ENCODE measurements at places on chromosomes 13 and 19. TPM values are rescaled to one million over a fixed set of nuclear protein-coding genes. Genes with fewer than 3 reads are reported as not detected.
A peak's percentile ranks its signal among the peaks of the same experiment; 100 is the strongest.

DNA sequence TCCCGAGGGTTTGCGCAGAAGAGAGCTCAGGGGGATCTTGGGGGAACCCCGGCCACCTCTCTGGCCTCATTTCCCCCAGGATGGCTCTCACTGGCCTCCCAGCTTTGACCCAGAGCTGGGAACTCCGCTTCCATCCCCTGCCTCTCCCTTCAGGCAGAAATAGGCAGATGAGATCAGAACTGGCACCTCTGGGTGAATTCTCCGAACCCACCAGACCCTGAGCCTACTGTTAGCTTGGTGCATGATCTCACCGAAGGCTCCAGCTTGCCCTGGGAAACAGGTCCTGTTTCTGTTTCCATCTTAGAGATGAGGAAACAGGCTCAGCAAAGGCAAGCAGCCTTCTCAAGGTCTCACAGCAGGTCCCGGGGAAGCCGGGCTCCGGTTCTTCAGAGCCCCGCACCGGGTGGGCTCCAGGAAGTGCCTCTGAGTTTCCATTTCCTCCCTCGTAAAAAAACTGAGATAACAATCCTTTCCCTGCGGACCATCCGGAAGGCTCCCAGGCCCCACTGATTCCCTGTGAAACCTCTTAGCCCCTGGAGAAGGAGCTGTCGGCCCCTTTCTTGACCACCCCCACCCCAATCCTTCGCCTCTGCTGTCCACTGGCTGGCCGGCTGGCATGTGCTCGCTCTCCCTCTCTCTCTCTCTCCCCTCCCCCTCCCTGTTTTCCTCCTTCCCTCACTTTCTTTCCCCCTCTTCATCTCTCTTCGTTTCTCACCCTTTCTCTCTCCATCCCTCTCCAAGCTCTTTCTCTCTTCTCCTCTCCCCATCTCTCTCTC, 2.1 kb downstream of the NECTIN2 start:
- DNase-seq = peak; percentile 55

GRCh38 chr13:80251403-80251802, 89.5 kb downstream of the SPRY2 start:
- DNase-seq = peak; percentile 2

SLC8A2 gene
- total RNA-seq = 0.39 TPM

- no peak for DNase-seq
These were observed 50.5 kb upstream of the IRS2 start for GRCh38 chr13:109836629-109837607.

DNA sequence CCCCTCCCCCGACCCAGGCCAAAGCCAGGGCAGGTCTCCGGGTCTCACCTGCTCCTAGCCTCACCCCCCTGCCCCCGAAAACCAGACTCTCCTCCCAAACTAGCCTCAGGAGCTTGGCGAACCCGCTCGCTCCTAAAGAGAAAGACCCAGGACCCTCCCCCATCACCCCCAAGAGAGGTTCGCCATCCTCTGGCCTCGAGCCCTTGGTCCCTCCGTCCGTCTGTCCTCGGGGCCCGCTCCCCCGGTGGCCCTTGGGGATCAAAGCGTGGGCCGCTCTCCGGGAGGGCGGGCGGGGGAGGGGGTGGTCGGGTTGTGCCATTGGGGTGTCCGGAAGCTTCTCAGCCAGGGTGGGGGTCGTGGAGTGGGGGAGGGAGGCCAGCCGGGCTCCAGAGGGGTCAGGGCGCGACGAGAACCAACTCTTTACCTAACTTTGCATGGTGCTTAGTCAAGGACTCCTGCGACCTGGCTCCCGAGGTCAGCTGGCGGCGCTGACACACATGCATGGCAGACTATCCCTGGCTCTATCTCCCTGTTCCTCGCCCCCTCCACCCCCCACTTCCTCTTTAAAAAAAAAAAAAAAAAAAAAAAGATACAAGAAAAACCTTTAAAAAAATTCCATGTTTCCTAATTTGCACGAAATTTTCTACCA, 15.6 kb downstream of the SMIM24 start:
- no peak for DNase-seq

DNA sequence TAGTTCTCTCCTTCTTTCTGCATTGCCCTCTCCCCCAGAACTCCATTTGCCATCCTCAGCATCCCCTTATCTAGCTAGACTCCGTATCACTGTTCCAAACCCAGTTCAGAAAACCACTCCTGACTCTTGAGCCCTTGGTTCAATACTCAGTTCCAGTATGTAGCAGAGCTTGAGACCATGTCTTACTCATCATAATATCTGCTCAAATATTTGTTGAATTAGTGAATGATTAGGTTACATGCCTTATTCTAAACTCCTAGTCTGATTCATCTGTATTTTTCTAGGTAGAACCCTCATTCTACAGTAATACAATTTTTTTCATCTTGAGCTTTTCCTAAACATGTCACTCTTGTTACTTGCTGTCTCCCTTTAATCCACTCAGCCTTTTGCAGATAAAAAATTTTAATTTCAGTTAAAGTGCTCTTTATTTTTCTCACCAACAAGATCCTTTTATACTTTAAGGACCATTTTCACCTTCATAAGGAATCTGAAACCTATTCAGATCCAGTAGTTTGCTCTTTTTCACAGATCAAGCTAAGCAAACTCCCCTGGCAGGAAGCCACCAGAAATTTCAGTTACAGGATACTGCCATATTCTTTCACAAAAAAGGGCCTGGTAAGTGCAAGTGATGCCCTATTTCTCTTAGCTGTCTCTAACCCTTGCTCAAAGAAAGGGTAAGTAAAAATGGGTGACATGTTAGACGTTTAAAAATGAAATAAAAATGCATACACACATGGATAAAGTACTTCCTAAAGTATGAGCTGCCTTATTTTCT, 23.1 kb upstream of the INTS6 start:
- DNase-seq = no peak

DNA sequence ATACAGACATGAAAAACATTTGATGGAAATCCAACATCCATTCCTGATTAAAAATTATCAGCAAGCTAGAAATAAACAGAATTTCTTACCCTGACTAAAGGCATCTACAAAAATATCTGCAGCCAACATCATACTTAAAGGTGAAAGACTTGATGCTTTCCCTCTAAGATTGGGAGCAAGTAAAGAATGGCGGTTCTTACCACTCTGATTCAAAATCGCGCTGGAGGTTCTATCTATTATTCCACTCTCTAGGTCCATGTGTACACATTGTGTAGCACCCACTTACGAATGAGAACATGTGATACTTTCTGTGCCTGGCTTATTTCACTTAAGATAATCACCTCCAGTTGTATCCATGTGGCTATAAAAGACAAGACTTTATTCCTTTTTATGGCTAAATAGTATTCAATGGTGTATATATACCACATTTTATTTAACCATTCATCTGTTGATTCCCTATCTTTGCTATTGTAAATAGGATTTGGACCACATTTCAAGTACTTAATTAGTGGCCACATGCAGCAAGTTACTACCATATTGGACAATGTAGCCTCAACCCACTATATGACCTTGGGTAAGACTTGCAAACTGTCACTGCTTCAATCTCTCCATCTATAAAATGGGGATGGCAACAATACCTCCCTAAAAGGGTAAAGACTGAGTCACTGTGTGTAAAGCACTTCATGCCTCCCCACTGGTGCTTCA, 38.4 kb upstream of the CYP2A7 start:
- no peak for DNase-seq

B3GLCT gene
- 13.4 TPM for total RNA-seq

SIGLEC5 gene
- 1.4 TPM for total RNA-seq

Data from skin of body (tissue), 3 donors.